ENCODE measurements at places on chromosomes 7 and 10.

- DNase-seq: no peak
Measured at GRCh38 chr7:68980011-68980410, 618.3 kb upstream of the AUTS2 start.

DNA sequence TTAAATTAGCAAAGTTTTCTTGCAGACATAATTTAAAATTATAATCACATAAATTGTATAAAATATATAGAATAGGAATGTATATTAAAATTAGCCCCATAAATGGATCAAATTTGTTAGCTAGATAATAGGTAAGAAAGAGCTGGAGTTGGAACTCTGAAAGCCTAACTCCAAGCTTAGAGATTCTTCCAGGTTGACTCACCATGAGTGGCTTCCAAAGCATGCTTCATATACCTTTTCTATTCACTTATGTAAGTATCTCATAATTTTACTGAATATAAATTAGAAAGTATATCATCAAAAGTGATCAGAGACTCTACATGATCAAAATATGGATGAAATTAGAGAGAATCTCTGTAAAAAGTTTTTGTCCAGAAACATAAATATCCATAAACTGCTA, 320.7 kb upstream of the MAGI2 start:
- DNase-seq: no peak

GRCh38 chr7:28979776-28980175, 21.6 kb upstream of the TRIL start:
- no peak for DNase-seq

GRCh38 chr7:30104157-30104556, 30.6 kb upstream of the MTURN start:
- no peak for DNase-seq

GRCh38 chr7:31816810-31817209, 129.8 kb downstream of the PPP1R17 start:
- DNase-seq: no peak

DNA sequence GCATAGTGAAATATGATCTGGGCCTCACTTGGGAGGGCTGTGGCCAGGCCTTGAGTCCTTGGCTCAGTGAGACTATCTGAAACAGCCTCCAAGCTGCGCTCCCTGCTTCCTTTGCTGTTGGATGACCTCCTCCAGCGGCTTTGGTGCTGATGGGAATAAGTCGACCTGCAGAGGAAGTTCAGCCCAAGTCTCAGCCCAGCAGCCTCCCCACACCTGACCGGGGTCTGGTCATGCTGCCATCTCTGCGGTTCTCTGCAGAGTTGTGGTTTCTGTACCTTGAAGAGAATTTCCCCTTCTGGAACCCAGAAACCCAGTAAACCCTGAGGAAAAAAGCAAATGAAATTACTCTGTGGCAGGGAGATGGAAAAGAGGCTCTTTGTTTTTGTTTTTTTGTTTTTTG, 4.6 kb upstream of the RBAK start:
- no peak for DNase-seq
